ENCODE measurements at places on chromosomes 6 and 20.
A peak's percentile ranks its signal among the peaks of the same experiment; 100 is the strongest.

DNA sequence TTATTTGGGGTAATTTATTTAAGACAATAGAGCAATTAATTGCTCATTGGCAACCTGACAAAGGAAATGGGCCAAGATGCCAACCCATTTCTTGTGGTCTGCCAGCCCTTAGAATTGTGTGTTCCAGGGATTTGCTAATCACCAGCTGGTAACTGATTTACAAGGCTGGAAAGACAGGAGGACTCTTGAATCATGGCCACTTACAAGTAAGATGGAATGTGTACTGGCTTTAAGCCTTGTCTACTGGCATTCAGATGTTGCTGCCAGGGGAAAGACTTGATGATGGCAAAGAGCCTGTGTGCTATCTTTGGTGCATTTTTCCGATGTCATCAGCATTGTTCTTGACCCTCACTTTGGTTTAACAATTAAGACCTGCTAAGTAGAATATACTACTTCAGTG is 91.0 kb downstream of the BCKDHB start:
- H3K4me1 ChIP-seq = no peaks in the 10 kb centered on the region
- no peak overlapping the region for H3K4me3 ChIP-seq
- H3K36me3 ChIP-seq = no peaks in the 10 kb centered on the region
- no peak overlapping the region for H3K27ac ChIP-seq
- no peak for DNase-seq

DNA sequence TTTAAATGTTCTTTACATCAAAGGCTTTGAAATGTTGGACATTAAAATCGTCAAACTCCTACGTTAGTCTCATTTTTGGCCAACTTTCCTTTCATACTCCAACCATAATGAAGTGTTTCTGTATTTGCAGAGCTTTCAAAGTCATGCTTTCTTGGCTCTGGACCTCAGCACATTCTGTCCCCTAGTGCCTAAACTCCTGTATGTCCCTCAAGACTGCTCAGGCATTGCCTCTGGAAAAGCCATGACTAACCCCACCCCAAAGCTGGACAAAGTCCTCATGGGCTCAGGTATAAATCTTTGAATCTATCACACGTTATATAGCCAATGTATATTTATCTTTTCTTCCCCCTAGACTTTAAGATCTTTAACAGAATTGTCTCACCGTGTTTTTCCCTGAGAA is 18.9 kb downstream of the IFNGR1 start:
- H3K4me1 ChIP-seq = no peaks in the 10 kb centered on the region
- H3K27ac ChIP-seq = no peak overlapping the region
- no peak for DNase-seq
- H3K36me3 ChIP-seq = peaks cover 51% of the 10 kb centered on the region
- no peak overlapping the region for H3K4me3 ChIP-seq
- H3K27me3 ChIP-seq = no peaks in the 10 kb centered on the region

- H3K36me3 ChIP-seq = no peaks in the 10 kb centered on the region
- no peaks in the 10 kb centered on the region for H3K27me3 ChIP-seq
- DNase-seq = no peak
- H3K4me3 ChIP-seq = no peak overlapping the region
- H3K27ac ChIP-seq = no peak overlapping the region
- no peaks in the 10 kb centered on the region for H3K4me1 ChIP-seq
These were observed 40.6 kb downstream of the DTD1 start for GRCh38 chr20:18628330-18628920.

DNA sequence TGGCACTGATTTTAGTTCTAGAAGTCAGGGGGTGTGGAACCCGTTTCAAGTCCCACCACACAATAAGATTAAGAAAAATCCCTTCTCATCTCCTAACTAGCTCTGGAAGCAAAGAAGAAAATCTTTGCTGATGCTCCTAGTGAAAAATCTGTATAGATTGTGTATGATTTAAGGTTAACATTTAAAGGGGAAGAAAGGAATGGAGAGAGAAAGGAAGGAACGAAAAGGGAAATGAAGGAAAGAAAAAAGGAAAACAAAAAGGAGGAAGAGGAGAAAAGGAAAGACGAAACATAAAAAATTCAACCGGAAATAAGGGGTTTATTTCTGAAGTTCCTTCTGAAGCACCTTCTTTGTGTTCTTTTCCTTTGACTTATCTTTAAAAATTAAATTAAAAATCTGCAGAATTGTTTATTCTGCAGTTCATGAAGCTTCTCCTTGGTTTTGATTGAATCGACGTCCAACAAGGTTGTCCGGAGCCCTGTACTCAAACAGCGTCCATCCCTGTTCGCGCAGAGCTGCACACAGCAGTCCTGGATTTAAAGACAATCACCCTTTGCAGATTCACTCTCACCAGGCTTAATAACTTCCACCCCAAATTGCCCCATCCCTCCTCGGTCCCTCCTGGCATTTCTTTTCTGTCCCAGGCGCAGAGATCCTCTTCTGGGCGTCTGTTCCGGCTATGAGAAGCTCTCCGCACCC is 1.6 kb upstream of the TFAP2B start:
- H3K36me3 ChIP-seq = no peaks in the 10 kb centered on the region
- H3K27me3 ChIP-seq = peaks cover 27% of the 10 kb centered on the region
- no peak overlapping the region for H3K27ac ChIP-seq
- no peak for DNase-seq
- H3K4me3 ChIP-seq = no peak overlapping the region
- peaks cover 12% of the 10 kb centered on the region for H3K4me1 ChIP-seq

- H3K4me1 ChIP-seq = peaks cover 28% of the 10 kb centered on the region
- H3K27me3 ChIP-seq = no peaks in the 10 kb centered on the region
- H3K4me3 ChIP-seq = peak overlapping the region; percentile 96
- H3K36me3 ChIP-seq = no peaks in the 10 kb centered on the region
- peak overlapping the region; percentile 97 for H3K27ac ChIP-seq
These were observed 1.1 kb downstream of the PPIL4 start for GRCh38 chr6:149544646-149545257.

DNA sequence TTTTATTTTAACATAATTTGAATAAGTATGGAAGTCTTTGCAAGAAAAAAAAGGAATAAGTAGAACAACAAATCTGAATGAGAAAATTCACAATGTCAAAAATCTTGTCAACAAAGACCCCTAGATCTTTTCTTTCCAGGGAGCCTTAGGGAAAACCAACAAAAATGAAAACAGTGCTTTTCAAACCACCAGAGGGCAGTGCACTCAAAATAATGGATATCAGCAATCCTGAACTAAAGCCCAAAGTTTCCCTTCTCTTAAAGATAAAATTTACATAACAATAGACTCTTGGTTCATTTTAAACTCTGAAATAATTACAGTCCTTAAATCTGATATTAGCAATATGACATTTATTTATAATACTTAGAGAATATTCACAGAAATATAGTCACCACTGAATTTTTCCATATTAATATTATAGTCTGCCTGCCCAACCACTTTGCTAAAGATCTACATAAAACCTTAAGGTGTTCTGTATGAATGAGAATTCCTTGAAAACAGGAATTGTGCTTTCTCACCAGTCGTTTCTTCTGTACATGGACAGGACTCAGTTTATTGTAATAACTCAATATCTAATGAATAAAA is 105.3 kb upstream of the BMP5 start:
- H3K4me3 ChIP-seq = no peak overlapping the region
- no peak for DNase-seq
- H3K4me1 ChIP-seq = no peaks in the 10 kb centered on the region
- H3K36me3 ChIP-seq = no peaks in the 10 kb centered on the region
- H3K27ac ChIP-seq = no peak overlapping the region

GRCh38 chr6:135226537-135226936 is 45.4 kb downstream of the MYB start:
- H3K36me3 ChIP-seq = no peaks in the 10 kb centered on the region
- H3K27ac ChIP-seq = no peak overlapping the region
- no peak for DNase-seq
- H3K4me3 ChIP-seq = no peak overlapping the region
- no peaks in the 10 kb centered on the region for H3K27me3 ChIP-seq

- H3K4me3 ChIP-seq = no peak overlapping the region
- no peak for DNase-seq
- no peaks in the 10 kb centered on the region for H3K36me3 ChIP-seq
- no peak overlapping the region for H3K27ac ChIP-seq
- no peaks in the 10 kb centered on the region for H3K4me1 ChIP-seq
These were observed 744.1 kb upstream of the GJE1 start for GRCh38 chr6:141388666-141389065.

- H3K27ac ChIP-seq = no peak overlapping the region
- no peaks in the 10 kb centered on the region for H3K27me3 ChIP-seq
- H3K4me3 ChIP-seq = no peak overlapping the region
- DNase-seq = no peak
These were observed 159.3 kb upstream of the MARCKS start for GRCh38 chr6:113697632-113698410.

DNA sequence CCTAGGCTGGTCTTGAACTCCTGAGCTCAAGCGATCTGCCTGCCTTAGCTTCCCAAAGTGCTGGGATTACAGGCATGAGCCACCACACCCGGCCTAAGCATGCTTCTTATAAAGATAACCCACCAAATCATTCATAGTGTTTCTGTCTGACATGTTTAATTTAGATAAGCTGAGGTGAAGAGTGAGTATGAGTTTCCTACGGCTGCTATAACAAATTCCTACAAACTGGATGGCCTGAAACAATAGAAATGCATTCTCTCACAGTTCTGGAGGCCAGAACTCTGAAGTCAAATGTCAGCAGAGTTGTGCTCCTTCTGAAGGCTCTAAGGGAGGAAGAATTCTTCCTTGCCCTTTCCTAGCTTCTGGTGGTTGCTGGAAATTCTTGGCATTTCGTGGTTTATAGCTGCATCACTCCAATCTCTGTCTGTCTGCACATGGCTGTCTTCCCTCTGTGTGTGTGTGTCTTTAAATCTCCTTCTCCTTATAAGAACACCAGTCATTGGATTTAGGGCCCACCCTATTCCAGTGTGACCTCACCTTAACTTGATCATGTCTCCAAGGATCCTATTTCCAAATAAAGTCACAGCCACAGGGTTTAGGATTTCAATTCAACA is 29.9 kb downstream of the MAPK13 start:
- no peak for DNase-seq
- H3K4me3 ChIP-seq = no peak overlapping the region
- no peak overlapping the region for H3K27ac ChIP-seq
- H3K27me3 ChIP-seq = no peaks in the 10 kb centered on the region

GRCh38 chr6:162156146-162156545 is 571.4 kb downstream of the PRKN start:
- H3K27ac ChIP-seq = no peak overlapping the region
- H3K36me3 ChIP-seq = no peaks in the 10 kb centered on the region
- no peaks in the 10 kb centered on the region for H3K4me1 ChIP-seq

Measured in T-cell (primary cell).